Dermis microvascular lymphatic vessel endothelial cell (primary cell): ENCODE measurements at places on chromosomes 12 and 14.
A peak's percentile ranks its signal among the peaks of the same experiment; 100 is the strongest.

- DNase-seq: no peak
Observed at GRCh38 chr12:23887055-23887835, 62.2 kb downstream of the SOX5 start.

- DNase-seq: no peak
Observed at GRCh38 chr14:98926146-98926545, 345.9 kb downstream of the BCL11B start.

- no peak for DNase-seq
Observed at GRCh38 chr12:108788911-108789310, 57.6 kb upstream of the CORO1C start.

DNA sequence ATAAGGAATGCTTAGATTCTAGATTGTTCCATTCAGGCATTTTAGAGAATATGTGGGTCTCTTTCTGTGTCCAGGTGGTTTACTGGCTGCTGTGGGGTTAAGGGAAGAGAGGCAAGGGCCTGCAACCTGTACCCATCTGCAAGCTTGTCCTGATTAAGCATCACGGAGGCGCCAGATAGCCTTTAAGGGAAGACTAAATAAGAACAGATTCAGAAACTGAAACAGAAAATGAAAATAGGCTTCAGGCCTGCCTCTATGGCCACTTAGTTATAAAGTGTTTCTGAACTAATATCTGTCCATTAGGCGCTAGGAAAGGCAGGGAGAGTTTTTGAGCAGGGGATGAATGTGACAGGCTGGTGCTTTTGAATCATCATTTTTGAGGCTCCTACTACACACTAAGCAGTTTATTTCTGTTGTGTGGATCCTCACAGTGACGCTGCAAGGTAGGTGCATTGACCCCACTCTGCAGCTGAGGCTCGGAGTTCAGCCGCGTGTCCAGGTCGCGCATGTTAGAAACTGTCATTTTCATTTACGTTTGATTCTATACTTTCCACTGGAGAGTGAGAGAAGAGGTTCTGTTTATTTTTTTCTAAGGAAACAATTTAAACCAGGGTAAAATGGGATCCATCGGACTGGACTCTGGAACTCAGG is 47.4 kb downstream of the SLC6A12 start:
- DNase-seq: no peak

- DNase-seq: no peak
Observed at GRCh38 chr14:96164861-96165490, 39.7 kb upstream of the BDKRB2 start.

DNA sequence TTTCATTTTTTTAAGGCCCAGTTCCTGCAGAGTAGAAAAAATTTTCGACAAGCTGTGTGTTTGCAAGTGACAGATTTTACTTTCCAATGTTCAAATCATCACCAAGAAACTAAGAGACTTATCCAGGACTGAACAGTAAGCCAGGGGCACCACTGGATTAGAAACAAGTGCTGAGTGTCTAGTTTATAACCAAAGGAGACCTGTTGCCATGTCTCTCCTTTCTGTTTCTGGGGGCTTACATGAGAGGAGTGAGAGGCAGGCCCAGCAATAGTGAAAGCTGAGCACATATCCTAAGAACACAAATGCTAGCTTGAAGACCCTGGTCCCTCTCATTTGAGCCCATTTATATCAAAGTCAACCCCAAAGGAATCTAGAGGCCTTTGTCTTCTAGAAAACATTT is 2.9 kb downstream of the IFNG start:
- DNase-seq: no peak

- no peak for DNase-seq
Observed at GRCh38 chr12:48015954-48016353, 11.7 kb upstream of the COL2A1 start.

- no peak for DNase-seq
Observed at GRCh38 chr12:8985213-8985754, 4.1 kb upstream of the KLRG1 start.

DNA sequence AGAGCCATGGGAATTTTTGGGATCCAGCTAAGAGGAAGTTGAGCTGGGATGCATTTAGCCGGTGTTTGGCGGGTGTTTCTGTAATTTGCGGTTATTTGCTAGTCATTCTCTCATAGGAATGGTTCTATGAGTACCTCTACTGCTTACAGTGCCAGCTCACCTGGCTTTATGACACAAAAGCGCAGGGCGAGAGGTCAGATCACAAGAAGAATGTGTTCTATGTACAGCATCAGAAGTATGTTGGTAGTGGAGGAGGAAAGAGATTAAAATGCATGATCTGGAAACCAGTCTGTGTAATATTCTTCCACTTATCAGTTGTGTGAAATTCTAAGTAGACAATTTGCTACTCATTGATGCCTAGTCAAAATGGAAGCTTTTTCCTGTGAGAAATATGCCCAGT is 173.3 kb downstream of the ADCK1 start:
- no peak for DNase-seq

GRCh38 chr14:25094171-25094907 is 44.4 kb upstream of the STXBP6 start:
- DNase-seq: no peak

DNA sequence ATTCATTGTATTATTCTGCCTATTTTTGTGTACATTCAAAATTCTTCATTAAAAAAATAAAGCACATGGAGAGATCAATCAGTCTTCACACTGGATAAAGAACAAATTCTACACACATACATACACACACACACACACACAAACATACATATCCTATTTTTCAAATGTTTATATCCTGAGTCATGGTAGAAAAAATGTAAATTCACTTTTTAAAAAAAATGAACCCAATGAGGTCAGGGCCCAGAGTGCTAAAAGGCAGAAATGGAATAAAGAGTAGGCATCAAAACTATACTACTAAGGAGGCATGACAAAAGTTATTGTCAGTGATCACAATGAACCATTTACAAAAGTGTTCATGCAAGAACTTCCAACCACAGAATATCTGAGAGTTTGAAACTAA is 17.3 kb downstream of the GALC start:
- no peak for DNase-seq

GRCh38 chr14:100341301-100342031 is 18.3 kb downstream of the SLC25A47 start:
- peak; percentile 82 for DNase-seq

DNA sequence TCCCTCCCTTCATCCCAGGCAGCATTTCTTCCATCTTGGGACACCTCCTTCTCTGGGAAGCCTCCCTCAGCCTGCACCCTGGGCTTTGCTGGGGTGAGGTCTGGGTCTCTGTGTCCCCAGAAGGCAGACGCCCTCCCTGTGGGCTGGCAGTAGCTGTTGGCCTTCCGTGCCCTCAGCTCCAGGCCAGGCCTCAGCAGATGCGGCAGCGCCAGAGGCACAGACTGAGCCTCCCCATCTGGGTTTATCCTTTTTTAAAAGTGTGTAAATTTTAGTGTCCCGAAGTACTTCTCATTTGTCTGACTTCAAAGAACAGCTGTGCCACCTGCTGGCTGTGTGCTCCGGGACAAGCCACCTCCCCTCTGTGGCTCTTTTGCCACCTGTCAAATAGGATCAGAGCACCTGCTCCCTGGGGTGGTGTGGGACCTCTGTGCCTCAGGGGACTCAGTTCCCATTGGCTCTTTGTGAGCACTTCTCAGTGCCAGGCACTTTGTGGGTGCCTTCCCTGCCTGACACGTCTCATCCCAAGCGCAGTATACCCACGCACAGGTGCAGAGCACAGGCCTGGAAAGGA is 11.1 kb downstream of the EXOC3L4 start:
- no peak for DNase-seq

GRCh38 chr12:125049093-125049458 is 16.2 kb upstream of the AACS start:
- no peak for DNase-seq

DNA sequence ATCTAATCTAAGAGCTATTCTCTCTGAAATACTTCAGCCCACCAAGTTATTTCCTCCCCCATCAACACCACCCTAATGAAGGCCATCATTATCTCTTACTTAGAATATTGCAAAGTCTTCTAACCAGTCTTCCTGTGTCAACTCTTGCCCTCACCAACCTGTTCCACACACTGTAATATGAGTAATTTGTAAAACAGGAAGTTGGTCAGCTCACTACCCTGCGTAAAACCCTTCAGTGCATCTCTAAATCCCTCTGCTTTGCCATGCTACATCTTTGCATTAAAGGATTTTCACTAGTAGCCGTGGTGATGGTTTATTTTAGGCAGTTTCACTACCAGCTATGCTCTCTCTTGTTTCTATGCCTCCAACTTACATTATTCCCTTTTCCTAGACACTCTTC is 70.0 kb downstream of the KIF21A start:
- DNase-seq: no peak

- no peak for DNase-seq
Observed at GRCh38 chr14:95536036-95536593, 1.3 kb downstream of the GLRX5 start.

DNA sequence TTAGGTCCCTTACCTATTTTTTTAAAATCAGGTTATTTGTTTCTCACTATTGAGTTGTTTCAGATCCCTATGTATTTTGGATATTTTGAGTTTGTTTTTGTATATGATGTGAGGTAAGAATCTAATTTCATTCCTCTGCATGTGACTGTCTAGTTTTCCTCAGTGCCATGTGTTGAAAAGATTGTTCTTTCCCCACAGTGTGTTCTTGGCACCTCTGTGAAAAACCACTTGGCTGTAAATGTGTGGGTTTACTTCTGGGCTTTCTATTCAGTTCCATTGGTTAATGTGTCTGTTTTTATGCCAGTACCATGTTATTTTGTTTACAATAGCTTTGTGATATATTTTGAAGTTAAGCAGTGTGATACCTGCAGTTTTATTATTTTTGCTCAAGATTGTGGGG is 1516.4 kb downstream of the AACS start:
- DNase-seq: peak; percentile 12

DNA sequence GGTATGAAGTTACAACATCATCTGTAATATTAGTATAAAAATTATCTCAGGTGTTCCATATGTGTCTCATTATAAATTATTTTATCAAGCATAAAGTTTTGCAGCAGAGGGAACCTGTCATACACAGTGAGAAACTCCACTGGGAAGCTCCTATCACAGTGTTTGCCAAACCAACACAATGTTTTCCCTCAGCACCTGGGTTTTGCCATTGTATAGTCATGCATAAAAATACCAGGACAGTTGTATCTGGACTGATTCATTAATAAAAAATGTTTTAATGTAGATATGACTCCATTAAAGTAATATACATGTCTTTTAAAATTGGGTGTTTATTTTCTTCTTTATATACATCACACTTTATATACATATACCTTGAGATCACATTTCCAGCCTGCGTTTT is 56.6 kb downstream of the METTL25 start:
- peak; percentile 7 for DNase-seq

DNA sequence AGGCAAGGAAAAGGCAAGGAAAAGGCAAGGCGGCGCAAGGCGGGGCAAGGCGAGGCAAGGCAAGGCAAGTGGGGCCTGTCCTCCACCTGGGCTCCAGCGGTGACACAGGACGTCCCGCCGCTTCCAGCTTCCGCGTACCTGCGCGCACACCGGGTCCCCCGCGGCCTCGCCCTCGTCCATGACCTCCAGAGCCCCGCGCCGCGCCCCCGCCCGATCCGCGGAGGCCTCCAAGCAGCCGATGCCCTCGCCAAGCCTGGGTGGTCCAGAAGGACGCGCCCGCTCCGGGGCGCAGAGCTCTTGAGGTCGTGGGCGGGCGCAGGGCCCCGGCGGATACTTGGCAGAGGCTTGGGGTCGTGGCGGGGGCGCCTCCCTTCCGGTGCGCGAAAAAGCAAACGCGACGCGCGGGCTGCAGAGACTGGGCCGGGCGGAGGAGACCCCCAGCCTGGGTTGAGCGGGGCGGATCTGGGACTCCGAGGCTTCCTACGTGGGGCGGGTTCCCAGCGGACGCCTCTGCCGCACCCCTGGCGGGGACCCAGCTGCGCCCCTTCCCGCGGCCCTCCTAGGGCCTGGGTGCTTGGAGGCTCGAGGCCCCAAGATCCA is 60.8 kb upstream of the EIF5 start:
- no peak for DNase-seq

GRCh38 chr12:91127751-91128150 is 16.5 kb upstream of the LUM start:
- no peak for DNase-seq

- DNase-seq: no peak
Observed at GRCh38 chr12:110776410-110776809, 33.7 kb upstream of the PPP1CC start.

DNA sequence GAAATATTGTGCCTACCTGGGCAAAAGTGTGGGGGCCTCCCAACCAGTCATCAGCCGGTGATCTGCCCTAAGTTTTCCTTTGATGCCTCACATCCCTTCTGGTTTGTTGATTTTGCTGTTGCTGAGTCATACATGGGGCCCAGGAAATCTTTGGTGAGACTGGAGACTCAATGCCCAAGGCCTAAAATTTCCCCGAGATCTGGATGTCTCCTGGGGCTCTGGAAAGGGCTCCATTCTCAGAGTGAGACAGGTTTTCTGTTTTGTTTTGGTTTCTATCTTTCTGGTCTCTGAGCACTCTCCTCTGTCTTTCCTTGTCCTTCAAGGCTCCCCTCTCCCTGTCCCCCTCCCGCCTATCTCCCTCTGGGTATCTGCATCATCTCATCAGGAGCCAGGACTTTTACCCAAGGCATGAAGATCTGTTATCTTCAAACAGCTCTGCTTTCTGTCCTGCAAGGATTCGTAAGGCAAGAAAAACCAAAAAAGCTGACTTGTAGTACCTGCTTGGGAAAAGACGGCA is 152.8 kb upstream of the MAX start:
- no peak for DNase-seq

DNA sequence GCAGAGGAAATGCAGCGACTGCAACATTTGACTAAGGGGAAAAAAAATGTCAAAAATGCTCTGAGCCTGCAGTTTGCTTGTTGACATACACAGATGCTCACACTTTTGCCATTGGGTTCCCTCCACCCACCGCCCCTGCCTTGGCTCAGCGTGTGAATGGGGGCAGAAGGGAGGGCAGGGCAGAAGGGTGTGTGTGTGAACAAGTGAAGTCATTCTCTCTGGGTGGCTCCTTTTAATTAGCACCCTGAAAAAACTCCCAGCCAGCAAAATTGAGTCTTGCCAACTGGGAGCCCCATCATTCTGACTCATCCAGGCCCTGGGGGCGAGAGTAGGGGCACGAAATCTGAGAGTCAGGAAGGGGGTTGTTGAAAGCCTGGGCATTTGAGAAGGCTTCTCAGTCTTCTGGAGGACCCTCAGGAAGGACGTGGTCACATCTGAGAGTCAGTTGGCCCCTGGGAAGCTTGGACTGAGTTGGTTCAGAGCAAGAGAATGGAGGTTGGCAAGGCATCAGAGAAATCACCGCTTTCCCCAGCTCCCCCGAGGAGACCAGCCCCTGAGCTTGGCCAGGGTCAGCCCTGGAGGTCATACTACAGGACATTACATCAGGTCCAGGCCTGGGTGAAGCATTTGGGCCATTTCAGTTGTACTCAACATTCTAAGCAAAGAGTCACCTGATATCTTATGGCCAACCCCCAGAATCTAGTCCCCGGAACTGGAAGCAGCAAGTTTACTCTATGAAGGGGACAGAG is 22.7 kb upstream of the KRT78 start:
- peak; percentile 47 for DNase-seq

DNA sequence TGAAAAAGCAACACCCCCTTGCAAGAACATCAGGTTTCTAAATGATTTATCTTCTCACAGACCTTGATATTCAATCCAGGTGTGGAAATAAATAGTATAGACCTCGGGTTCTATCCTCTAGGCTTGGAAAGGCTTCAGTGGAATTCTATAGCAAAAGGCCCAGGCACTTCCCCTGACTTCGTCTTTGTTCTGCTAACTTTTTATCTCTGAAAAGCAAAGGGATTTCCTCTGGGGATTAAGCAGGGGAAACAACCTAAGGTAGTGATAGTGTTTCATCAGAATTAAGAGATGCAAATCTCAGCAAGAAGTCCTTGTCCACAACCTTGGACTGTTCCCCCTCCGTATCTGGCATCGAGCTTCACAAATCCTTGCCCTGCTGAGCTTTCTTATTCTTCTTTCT is 59.5 kb upstream of the DUSP6 start:
- DNase-seq: no peak
